ENCODE measurements at places on chromosomes 7 and 10. TPM values are rescaled to one million over a fixed set of nuclear protein-coding genes. Genes with fewer than 3 reads are reported as not detected.
A peak's percentile ranks its signal among the peaks of the same experiment; 100 is the strongest.

- H3K4me3 ChIP-seq = no peak overlapping the region
- no peaks in the 10 kb centered on the region for H3K4me1 ChIP-seq
- H3K27ac ChIP-seq = no peak overlapping the region
- H3K36me3 ChIP-seq = no peaks in the 10 kb centered on the region
These were observed 102.7 kb downstream of the AGMO start for GRCh38 chr7:15459018-15459615.

Gene MOSPD3
- total RNA-seq = 7.3 TPM

- no peaks in the 10 kb centered on the region for H3K36me3 ChIP-seq
- no peak overlapping the region for H3K27ac ChIP-seq
- H3K27me3 ChIP-seq = no peaks in the 10 kb centered on the region
- peak; percentile 45 for DNase-seq
These were observed 14.0 kb downstream of the FAM241B start for GRCh38 chr10:69643779-69644657.

GRCh38 chr7:88545663-88546062 lies 213.8 kb upstream of the ZNF804B start:
- no peak for DNase-seq
- H3K4me3 ChIP-seq = no peak overlapping the region
- H3K4me1 ChIP-seq = no peaks in the 10 kb centered on the region
- no peaks in the 10 kb centered on the region for H3K27me3 ChIP-seq
- H3K36me3 ChIP-seq = no peaks in the 10 kb centered on the region
- no peak overlapping the region for H3K27ac ChIP-seq

Gene PRF1
- total RNA-seq = 0.16 TPM

DNA sequence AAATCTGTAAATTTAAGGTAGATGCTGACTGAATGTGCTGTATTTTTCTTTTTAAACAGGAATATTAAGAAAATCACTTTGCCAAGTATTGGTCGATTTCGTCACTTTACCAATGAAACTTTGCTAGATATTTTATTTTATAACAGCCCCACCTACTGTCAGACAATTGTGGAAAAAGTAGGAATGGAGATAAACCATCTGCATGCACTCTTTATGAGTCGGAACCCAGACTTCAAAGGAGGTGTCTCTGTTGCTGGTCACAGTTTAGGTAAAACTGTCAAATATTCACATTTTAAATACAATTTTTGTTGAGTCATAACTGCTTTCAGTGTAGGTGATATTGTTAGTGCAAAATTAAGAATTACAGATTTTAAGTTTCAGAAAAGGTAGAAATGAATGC lies 25.2 kb downstream of the SEC23IP start:
- H3K36me3 ChIP-seq = no peaks in the 10 kb centered on the region
- no peak overlapping the region for H3K27ac ChIP-seq
- H3K4me1 ChIP-seq = no peaks in the 10 kb centered on the region
- DNase-seq = no peak
- no peaks in the 10 kb centered on the region for H3K27me3 ChIP-seq

DNA sequence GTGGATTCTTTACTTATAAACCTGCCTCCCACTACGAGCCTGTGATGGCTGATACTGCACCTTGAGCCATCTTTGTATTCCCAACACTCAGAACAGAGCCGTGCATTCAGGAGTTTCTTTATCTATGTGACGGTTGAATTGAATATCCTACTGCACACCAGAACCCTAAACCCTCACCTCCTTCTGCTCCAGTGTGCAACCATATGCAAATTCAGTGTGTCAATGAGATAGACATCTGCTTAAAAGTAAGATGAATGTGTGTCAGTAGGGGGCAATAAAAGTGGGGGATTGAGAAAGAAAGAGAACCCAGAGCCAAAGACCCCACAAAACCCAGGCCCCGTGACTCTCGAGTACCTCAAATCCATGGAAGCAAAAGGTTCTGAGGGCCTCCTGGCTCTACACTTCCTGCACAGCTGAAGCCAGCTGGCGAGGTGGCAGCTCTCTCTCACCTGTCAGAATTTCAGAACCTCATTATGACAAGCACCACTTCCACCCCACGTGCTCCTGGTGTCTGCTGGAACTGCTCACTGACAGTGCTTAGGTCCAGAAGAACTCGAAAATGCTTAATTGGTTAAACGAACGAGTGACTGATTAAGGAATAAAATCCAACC lies 143.3 kb upstream of the GPR26 start:
- no peaks in the 10 kb centered on the region for H3K4me1 ChIP-seq
- no peak overlapping the region for H3K4me3 ChIP-seq
- H3K36me3 ChIP-seq = no peaks in the 10 kb centered on the region
- no peak for DNase-seq
- no peak overlapping the region for H3K27ac ChIP-seq

Gene ENKUR
- not detected for total RNA-seq

DNA sequence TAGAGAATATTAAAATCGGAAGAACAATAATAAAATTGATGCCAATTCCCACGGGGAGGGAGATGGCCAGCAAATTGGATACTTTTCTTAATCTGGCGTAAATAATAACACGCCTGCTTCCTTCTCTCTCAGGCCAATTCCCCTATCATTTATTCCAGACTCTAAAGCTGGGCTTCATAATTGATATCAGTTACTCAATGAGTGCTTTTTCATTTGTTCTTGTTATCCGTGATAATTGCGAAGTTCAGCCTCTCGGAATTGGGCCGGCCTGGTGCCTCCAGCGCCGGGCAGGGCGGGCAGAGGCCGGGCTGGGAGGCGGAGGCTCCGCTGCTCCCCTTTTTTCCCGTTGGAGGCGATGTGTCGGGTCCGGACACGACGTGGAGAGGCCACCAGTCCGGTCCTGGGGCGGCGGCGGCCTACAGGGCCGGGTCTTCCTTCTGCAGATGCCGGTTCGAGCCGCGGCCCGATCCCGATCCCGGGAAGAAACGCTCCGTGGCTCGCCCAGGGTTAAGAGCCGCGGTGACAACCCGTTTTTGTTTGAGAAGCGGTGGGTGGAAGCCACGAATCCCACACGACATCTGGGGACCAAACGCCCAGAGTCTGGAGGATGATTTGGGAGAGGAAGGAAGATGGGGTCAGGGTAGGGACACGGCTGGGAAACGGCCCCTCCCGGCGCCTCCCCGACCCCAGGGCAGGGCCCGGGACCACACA lies 13.6 kb downstream of the UNCX start:
- peaks cover 19% of the 10 kb centered on the region for H3K27me3 ChIP-seq
- DNase-seq = no peak
- no peak overlapping the region for H3K27ac ChIP-seq
- no peaks in the 10 kb centered on the region for H3K36me3 ChIP-seq

DNA sequence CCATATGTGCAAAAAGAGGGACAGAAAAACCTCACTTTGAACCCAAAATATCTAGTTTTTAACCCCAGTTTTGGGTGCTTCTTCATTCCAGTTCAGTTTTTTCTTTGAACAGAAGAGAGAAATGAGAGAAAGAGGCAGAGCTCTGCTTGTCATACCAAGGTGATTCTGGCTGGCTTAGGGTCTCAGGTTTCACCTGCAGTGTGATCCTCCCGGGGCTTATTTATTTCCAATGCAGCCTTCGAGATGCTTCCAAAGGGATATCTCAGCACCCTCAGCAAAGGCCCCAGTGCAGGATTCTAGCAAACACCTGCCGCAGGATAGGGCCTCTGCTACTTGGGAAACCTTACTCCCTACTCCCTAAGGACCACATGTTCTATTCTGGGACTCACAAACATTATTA lies 131.3 kb downstream of the WDR11 start:
- peaks cover 6% of the 10 kb centered on the region for H3K27me3 ChIP-seq
- H3K4me1 ChIP-seq = no peaks in the 10 kb centered on the region
- no peak overlapping the region for H3K27ac ChIP-seq
- H3K36me3 ChIP-seq = no peaks in the 10 kb centered on the region
- H3K4me3 ChIP-seq = no peak overlapping the region

Gene MGMT
- total RNA-seq = 15.4 TPM

Gene IQCE
- 10.9 TPM for total RNA-seq

Gene SSC4D
- 0.79 TPM for total RNA-seq

DNA sequence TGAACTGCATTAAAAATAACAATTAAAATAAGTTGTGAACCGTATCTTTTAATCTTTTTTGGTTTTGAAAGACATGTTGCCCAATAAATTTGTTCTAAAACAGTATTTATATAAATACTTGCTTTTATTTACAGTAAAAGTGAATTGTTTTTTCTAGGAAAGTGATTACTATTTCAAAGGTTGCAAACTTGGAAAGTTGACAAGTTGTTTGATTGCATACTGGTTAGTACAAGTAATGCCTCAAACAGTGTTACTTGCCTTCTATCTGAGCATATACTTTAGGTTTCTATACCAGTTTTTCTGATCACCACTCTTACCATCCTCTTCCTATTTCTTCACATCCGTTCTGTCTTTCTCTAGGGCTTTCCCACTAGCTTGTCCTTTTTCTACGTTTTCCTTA lies 212.6 kb downstream of the FOXP2 start:
- no peaks in the 10 kb centered on the region for H3K4me1 ChIP-seq
- no peaks in the 10 kb centered on the region for H3K36me3 ChIP-seq
- no peak overlapping the region for H3K4me3 ChIP-seq
- H3K27me3 ChIP-seq = no peaks in the 10 kb centered on the region
- no peak for DNase-seq
- no peak overlapping the region for H3K27ac ChIP-seq

GRCh38 chr10:51983481-51983880 lies 284.1 kb upstream of the CSTF2T start:
- no peaks in the 10 kb centered on the region for H3K27me3 ChIP-seq
- H3K4me1 ChIP-seq = no peaks in the 10 kb centered on the region
- H3K27ac ChIP-seq = no peak overlapping the region
- no peak overlapping the region for H3K4me3 ChIP-seq
- H3K36me3 ChIP-seq = no peaks in the 10 kb centered on the region
- no peak for DNase-seq

DNA sequence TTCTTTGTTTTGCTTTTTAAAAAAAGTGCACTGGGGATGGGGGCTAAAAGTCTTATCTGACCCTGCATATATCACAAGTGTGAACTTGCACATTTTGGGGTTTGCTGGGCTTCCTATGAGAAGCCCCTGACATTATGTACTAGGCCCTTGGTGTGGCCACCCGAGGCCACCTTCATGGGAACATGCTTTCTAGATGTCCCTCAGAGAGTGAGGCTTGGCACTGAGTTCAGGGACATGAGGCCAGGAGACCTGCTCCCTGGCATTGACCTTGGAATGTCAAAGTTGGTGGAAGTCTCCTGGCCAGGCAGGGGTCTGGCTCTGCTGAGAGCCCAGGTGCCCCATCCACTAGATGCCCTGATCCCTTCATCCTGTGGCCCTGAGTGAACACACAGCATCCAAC lies 536.2 kb downstream of the TCERG1L start:
- no peaks in the 10 kb centered on the region for H3K36me3 ChIP-seq
- no peak overlapping the region for H3K27ac ChIP-seq
- no peak overlapping the region for H3K4me3 ChIP-seq
- no peaks in the 10 kb centered on the region for H3K27me3 ChIP-seq

Gene ARHGEF35
- total RNA-seq = 7.5 TPM

Gene ADAM22
- 1.0 TPM for total RNA-seq

DNA sequence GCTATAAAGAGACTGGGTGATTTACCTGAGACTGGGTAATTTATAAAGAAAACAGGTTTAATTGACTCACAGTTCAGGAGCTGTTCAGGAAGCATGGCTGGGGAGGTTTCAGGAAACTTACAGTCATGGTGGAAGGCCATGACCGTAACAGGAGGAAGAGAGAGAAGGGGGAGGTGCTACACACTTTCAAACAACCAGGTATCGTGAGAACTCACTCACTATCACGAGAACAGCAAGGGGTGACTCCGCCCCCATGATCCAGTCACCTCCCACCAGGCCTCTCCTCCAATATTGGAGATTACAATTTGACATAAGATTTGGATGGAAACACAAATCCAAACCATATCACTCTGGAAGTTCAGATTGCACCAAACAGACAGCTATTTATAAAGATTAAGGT lies 59.8 kb upstream of the ARHGAP21 start:
- no peaks in the 10 kb centered on the region for H3K27me3 ChIP-seq
- no peaks in the 10 kb centered on the region for H3K4me1 ChIP-seq
- no peaks in the 10 kb centered on the region for H3K36me3 ChIP-seq
- no peak overlapping the region for H3K27ac ChIP-seq
- no peak overlapping the region for H3K4me3 ChIP-seq

GRCh38 chr10:97307441-97307840 lies 11.6 kb upstream of the FRAT1 start:
- no peaks in the 10 kb centered on the region for H3K36me3 ChIP-seq
- DNase-seq = no peak
- no peaks in the 10 kb centered on the region for H3K27me3 ChIP-seq

Gene ZP3
- total RNA-seq = 9.0 TPM

DNA sequence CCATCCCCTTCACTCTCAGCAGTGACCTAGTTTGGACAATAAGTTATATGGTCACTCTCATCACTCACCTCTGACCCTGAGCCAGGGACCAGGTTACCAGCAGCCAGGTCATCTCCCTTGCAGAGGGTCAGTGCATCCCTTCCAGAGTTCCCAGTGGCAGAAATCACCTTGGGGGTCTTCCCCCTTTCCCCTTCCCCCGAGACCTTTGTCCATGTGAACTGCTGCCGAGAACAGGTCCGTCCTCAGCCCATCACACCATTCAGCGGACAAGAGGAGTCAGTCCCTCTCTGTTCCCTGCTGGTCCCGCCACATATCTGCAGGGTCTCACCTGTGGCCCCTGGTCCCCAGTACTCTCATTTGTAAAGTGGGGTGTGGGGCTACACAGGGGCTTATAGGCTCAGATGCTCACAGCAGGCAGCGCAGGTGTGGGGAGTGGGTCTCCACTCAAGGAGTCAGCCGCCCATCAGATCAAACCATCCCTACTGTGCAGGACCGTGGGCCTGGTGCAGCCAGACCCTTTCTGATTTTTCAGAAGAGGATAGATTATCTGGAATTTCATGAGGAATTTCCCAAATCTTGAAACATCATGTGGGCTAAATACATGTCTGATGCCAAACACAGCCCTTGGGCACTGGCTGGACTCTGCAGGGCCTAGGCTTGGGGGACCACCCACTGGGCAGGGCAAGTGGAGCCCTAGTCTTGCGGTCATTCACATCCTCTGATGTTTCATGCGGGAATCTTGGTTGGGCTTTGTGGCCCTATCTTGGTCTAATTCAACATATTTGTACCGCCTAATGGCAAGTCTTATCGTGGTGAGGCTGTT lies 6.5 kb downstream of the DEPP1 start:
- H3K27ac ChIP-seq = no peak overlapping the region
- no peak overlapping the region for H3K4me3 ChIP-seq
- DNase-seq = no peak
- no peaks in the 10 kb centered on the region for H3K27me3 ChIP-seq
- H3K36me3 ChIP-seq = no peaks in the 10 kb centered on the region

- peaks cover 7% of the 10 kb centered on the region for H3K36me3 ChIP-seq
- no peaks in the 10 kb centered on the region for H3K4me1 ChIP-seq
- no peak overlapping the region for H3K4me3 ChIP-seq
- DNase-seq = no peak
These were observed 28.9 kb upstream of the DDC start for GRCh38 chr7:50594136-50594535.

Measured in pancreas (tissue), 10 donors.